ENCODE measurements at places on chromosomes 3 and 15.

- no peak for DNase-seq
Measured at GRCh38 chr3:178971614-178972013, 100.0 kb downstream of the ZMAT3 start.

- DNase-seq = no peak
Measured at GRCh38 chr3:171801738-171802589, 8.3 kb downstream of the PLD1 start.

DNA sequence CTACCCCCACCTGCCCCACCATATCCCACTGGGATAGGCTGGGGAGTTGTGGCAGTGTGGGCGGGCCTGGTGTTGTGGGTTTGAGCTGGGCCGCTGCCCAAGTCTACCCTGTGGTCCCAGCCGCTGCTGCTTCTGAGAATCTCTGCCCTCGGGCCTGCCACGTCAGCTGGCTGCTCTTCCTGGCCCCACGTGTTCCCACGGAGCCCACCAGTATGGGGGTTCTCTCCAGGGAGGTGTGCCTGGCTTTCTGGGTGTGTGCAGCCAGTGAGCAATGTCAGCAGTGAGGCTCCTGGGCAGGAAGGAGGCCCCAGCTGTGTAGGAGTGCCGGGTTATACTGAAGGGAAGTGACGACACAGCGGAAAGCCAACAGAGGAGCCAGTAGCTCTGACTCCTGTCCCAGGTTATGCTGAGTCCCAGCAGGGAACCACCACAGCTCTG is 10.5 kb downstream of the GNAI2 start:
- DNase-seq = peak; percentile 73

DNA sequence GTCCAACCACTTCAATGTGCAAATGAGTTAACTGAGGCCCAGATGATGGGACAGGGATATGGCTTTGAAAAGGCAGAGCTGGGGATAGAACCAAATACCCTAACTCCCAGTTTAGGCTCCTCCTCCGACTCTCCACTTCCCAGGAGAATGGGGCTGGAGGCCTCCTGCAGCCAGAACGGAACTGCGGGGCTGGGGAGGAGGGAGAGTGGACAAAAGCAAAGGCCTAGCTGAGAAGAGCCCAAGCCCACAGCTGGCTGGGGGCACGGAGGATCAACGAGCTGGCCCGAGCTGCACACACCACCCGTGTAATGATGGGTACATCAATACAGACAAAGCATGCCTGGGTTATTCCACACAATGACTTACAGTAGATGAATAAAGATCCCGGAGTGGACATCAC is 74.8 kb downstream of the NUP210 start:
- DNase-seq = no peak

DNA sequence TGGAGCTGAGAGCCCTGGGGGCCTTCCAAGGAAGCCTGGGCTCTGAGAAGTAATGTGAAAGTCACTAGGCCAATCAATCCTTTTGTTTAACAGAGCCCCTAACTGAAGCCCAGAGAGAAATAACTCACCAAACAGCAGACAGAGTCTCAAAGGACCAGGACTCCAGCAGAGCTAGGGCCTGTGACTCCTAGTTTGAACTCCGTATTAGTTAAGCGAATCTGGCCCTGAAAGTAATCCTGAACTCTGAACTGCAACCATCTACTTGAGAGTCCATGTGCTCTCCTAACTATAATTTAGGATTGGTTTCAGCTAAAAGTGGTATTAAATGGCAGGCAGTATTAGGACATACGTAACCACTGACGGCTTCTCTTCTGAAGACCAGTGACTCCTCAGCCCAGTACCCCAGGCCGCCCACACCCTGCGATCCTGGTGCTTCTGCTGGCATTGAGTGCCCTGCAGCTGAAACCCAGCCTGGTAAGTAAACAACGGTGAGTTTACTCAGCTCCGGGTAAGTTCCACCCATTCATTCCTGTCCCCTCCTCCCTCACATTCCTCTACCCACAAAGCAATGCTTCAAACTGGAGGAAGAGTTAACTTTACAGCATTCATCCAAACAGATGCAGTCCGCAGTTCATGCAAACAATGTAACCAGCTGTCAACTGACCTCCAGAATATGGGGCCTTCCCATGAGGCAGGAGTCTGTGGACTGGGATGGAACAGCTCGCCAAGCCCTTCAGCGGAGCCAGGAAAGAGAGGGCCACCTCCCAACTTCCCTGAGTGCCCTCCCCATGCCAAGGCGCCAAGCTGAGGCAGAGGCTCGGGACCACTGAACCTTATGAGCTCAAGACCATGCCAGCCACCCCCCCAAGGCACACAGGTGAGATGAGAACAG is 7.3 kb downstream of the MYO5C start:
- no peak for DNase-seq

DNA sequence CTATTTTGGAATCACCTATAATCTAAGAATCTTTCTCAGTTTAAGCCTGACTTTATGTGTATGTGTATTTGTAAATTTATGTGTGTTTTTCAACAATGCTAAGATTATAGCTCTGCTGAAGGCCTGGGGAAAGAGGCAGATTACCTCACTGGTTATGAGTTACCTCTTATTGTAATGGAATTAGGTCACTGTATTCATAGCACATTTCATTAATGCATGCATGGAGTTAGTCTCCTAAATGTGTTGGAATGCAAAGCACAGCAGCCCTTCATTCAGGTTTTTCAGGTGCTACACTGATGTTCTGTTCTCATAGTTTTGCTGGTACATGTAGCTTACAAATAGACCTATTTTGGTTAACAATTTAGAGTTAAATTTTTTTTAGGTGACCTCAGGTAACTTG is 9.5 kb downstream of the GPR87 start:
- DNase-seq = no peak

GRCh38 chr3:128036119-128036518 is 16.1 kb upstream of the SEC61A1 start:
- no peak for DNase-seq

GRCh38 chr15:28868744-28869345 is 16.9 kb upstream of the APBA2 start:
- DNase-seq = no peak

GRCh38 chr3:38314112-38314763 is 32.1 kb downstream of the SLC22A14 start:
- DNase-seq = no peak

DNA sequence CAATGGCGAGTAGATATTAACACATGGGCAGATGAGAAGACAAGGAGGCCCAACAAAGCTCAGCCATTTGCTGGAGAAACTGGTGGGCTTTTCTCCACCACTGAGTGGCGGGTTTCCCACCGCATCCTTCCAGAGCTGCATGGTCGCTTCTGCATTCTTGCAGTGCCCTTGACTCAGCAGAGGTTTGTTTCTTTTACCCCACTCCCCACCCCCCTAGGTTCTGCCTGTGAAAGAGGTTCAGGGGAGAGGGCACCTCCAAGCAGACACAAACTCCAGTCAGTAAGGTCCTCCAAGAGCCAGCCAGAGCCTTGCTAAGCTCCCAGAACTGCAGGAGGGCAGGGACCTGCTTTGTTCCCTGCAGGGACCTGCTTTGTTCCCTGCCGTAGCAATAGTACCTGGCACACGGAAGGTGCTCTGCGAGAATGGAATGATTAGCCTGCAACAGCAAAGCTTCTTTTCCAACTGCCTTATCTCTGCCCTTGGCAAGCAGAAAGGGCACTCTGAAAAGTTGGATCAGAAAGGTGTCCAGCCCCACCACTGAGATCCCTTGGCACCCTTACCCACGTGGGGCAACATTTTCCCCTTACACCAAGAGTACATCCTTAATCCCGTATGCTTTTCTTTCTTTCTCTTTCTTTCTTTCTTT is 1.4 kb downstream of the PAQR5 start:
- no peak for DNase-seq
